ENCODE measurements at places on chromosomes 7 and 10.

DNA sequence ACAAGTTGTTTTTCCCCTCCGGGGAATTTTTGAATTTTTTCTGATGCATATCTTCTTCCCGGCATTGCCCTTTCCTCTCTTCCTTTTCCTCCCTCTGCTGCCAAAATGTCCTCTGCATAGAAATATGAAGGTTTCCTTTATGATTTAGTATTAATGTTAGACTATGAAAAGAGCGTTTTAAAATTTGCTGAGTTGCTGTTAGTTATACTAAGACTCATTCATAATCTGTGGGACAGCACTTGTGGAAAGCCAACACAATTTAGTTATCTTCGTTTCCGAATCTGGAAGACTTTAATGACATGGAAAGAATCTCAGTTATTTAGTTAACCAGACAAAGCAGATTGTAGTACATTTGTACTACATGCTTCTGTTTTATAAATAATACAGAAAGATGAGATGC is 25.0 kb downstream of the POU6F2 start:
- DNase-seq = no peak

DNA sequence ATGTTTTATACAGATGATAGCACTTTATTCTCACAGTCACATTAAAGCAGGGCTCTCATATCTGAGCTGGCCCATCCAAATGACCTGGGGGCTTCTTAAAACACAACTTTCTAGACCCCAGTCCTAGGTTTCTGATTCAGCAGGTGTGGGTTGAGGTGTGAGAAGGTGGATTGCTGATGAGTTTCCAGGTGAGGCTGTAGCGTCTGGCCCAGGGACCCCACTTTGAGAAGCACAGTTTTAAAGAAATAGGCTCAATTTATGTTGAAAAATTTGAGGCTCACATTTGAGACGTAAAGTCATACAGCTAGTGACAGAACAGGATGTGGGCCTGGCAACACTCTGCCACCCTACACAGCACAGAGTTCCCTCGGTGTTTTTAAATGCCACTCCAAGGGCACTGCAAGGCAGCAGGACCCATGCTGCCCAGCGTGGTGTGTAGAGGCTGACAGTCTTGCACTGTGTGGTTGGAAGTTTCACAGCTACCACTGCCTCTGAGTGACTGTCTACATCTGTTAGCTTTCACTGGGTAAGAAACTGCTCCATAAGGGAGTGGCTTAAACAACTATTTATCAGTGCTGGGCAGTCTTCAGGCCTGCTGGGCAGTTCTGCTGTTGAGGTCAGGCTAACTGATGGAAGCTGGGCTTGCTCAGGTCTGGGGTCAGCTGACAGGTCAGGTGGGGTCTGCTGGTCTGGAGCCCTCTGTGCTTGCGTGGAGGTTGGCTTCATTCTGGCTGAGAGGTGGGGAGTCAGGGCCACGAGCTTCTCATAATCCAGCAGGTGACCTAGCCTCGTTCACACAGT is 319.7 kb downstream of the CXCL12 start:
- DNase-seq = no peak

- no peak for DNase-seq
Measured at GRCh38 chr7:96067321-96067720, 254.6 kb downstream of the SLC25A13 start.

DNA sequence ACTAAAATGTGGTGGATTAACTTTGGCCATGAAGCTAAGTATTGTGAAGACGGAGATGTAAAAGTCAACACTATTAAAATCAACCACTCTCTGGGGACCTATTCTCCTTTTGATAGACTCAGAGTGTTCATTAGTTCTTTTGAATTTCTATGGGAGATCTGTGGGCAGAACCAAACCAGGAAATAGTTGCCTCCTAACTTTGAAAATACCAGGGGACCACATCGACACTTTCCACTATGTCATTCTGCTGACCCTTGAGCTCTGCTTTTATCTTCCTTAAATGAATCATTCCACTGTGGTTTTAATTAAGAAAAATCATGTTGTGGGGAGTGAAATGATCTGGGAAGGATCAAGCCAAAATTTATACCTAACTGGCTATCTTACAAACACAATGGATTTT is 960.5 kb downstream of the GATA3 start:
- DNase-seq = no peak
